ENCODE measurements at places on chromosomes 11 and 22. TPM values are rescaled to one million over a fixed set of nuclear protein-coding genes. Genes with fewer than 3 reads are reported as not detected.

ARHGAP20 gene
- total RNA-seq, result 6.5 TPM

E2F8 gene
- 0.79 TPM for total RNA-seq

ANGPTL5 gene
- total RNA-seq, result 0.92 TPM

KREMEN1 gene
- 1.1 TPM for total RNA-seq

TSKU gene
- total RNA-seq, result 6.3 TPM

HOATZ gene
- total RNA-seq, result not detected

NPAS4 gene
- not detected for total RNA-seq

SNU13 gene
- 59.3 TPM for total RNA-seq

MPEG1 gene
- total RNA-seq, result under 0.01 TPM

INS gene
- not detected for total RNA-seq

GLB1L2 gene
- total RNA-seq, result not detected

ANKRD13D gene
- total RNA-seq, result 58.3 TPM

OR51Q1 gene
- total RNA-seq, result not detected

RFPL2 gene
- not detected for total RNA-seq

SLC22A9 gene
- not detected for total RNA-seq

STK33 gene
- 0.26 TPM for total RNA-seq

OR5P2 gene
- not detected for total RNA-seq

C11orf86 gene
- total RNA-seq, result not detected

DEUP1 gene
- not detected for total RNA-seq

SLC22A12 gene
- not detected for total RNA-seq

UBQLNL gene
- 0.13 TPM for total RNA-seq

RASD2 gene
- 0.12 TPM for total RNA-seq

KCNQ1 gene
- total RNA-seq, result not detected

All from aortic smooth muscle cell (primary cell).